ENCODE measurements at places on chromosomes 2 and 18.

- DNase-seq = no peak
Measured at GRCh38 chr2:43052204-43052943, 174.0 kb downstream of the ZFP36L2 start.

GRCh38 chr2:122322815-122323214 is 567.4 kb downstream of the TSN start:
- no peak for DNase-seq

DNA sequence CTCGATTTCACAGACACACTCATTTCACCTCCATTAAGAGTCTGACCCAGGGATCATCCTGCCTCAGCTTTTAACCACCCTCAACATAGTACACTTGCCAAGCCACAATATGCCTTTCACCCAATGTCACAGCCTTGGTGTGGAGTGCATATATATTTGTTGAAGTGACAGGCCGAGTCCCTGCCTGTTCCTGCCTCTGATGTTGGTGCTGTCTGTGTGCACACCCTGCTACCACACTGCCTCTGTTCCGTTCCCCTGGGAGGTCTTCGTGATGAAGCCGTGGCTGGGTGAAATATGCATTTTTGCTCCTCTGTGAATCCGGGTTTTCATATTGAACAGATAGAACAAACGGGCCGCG is 90.3 kb downstream of the RNF144A start:
- DNase-seq = no peak

DNA sequence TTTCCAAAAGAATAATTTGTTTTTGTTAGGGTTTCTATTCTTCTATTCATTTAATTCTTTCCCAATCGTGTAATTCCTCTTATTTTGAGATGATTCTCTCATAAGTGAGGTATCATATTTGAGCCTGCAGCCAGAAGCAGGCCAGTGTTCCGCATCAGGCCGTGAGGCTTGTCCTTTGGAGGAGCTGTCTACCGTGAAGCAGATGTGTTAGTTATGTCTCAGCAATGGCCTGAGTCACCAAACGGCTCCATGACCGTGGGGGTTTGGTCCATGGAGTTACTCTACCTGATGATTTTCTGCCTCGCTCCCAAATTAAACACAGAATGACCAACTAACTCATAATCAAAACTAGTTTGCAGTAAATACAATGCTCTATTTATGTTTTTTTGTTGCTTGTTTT is 64.2 kb upstream of the TMEM87B start:
- DNase-seq = no peak

DNA sequence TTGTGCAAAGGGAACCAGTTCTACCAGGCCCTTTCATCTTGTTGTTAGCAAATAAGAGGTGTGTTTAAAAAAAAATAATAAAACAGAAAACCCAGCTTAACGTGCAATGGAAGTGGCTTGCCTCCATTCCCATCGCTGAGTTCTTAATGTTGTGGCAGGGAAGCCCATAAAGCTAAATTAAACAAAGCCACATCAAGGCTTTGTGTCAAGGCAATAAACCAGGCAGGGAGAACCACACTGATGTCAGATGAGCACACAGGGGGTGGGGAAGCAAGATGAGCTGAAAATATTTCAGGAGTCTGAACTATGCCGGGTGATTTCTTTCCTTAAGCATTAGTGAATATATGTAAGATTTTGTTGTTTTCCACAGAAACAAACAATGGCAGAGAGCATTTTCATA is 73.5 kb downstream of the PHLPP1 start:
- no peak for DNase-seq

- no peak for DNase-seq
Measured at GRCh38 chr2:206721256-206721920, 3.2 kb upstream of the DYTN start.

DNA sequence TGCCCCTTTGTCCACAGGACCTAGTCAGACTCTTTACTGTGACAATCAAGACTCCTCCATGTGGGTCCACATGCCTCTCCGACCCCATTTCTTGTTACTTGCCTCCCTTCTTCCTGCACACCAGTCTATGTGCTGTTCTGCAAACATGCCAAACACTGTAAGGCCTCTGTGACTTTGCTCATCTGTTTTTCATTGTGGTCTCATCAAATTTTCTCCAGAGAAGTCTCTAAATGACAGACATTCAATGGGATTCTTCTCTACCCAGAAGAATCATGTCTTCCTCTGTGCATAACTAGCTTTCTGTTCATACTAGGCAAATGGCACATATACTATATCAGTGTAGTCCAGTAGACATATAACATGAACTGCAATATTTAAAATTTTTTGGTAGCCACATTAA is 43.0 kb upstream of the KCNE4 start:
- DNase-seq = no peak

DNA sequence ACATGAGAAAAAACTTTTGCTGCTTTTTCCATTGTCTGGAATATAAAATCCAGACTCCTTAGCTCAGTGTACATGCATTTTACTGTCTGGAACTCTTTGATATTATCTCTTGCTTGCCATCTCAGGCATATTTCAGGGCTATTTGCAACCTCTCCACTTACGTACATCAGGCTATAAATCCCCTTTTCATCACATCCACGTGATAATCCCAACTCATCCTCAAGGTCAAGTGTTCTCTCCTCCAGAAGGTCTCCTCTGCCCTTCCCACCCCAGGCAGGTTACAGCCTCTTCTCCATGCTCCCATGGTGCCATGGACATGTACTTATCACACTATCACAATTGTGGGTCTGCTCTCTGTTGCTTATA is 202.5 kb upstream of the RBMS1 start:
- no peak for DNase-seq

DNA sequence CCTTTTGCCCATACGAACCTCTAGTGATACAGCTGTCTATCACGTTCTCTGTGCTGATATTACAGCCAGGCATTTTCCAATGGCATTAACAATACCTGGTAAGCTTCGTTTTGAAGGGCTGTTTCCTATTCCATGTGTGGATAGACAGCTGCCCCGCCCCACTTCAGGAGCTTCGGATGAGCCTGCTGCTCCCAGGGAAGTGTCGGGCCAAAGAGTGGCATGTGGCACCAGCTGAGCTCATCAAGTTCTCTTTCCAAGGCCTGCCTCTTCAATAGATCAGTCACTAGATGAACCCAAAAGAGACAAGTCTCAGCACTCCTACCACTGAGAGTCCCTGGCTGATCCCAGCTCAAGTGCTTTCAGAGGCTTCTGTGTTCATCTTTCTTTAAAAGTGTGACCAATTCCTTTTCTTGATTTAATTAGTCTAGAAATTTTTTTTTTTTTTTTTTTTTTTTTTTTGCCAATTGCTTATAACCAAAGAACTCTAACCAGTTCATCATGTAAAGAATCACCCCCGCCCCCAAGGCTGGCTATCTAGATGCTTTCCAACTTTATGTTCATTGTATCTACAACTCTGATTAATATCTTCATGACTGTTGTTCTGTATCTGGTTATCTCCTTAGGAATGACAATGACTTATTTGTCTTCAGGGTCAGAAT is 46.6 kb downstream of the HDAC4 start:
- DNase-seq = no peak

DNA sequence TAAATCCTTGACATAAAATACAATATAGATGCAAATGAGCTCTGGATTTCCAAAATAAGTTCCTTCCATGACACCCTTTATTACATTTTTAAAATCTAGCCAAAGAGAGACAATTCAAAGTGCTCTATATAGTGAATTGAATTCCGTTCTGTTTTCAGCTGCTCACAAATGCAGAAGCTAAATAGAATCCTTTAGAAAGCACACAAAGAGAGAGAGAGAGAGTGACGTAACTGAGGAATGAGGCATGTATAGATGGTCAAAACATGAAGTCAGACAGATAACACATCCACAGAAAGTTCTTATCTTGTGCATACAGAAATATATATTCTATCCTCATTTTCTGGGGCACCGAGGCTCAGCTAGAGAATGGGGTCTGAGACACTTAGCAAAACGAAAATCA is 344.7 kb upstream of the NETO1 start:
- DNase-seq = no peak

GRCh38 chr18:6413579-6414117 is 1.1 kb downstream of the L3MBTL4 start:
- no peak for DNase-seq

DNA sequence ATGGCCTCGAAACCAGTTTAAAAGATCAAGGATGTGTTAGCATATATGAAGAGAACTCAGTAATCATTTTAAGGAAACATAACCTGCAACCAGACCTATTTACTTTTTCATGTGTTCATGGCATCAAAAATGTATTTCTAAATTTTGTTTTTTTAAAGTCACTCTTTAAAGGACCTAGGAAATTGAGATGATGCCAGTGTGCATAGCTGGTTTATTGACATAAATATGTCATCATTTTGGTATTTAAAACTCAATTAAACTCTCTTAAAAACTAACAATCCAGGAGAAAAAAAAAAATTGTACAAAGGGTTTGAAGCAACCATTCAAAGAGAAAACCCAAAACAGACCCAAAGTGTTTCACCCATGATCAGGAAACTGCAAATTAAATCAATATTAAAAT is 198.9 kb upstream of the RND3 start:
- no peak for DNase-seq

- no peak for DNase-seq
Measured at GRCh38 chr2:65661980-65662653, 229.7 kb upstream of the SPRED2 start.

DNA sequence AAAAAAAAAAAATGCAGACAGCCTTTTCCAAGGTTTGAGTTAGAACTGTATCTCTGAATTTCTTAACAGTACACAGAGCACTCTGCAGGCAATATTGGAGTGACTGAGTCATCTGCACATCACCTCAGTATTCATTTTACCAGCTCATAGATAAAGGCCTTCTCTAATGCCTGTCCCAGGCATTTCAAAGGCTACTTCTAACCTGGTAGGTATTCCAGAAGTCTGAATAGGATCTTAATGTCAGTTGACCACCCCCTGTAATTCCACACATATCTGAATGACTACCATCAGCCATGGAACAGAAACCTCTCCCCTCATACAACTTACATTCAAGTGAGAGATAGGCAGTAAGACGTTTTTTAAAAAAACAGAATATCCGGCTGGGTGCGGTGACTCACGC is 9.0 kb downstream of the METTL21A start:
- DNase-seq = no peak

DNA sequence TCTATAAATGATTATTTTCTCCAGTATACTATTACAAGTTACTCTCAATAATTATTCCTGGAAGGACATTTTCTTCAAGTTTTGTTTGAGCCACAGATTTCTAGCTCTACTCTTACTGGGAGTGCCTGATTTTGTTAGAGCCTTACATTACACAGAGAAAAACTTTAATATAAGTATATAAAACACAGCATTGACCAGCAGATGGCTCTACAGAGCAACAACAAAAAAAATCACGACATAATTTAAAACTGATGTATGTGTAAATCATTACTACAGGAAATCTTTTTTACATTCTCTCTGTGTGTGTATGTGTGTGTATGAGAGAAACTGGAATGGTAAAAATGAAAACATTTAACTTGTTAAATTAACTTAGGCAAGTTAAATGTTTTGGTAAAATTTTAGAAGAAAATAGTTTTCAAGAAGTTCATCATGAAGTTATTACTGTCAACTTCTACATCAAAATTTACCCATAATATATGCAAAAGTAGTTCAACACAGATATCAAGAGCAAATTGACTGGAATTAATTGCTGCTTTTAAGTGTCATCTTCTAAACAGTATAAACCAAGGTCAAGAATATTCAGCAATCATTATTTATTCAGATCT is 103.3 kb downstream of the MDH1 start:
- DNase-seq = no peak

DNA sequence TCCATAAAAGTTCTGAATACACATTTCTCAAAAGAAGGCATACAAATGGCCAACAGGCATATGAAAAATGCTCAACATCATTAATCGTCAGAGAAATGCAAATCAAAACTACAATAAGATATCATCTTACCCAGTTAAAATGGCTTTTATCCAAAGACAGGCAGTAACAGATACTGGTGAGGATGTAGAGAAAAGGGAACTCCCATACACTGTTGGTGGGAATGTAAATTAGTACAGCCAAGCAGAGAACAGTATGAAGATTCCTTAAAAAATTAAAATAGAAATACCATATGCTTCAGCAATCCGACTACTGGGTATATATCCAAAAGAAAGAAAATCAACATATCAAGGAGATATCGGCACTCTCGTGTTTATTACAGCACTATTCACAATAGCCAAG is 1312.5 kb downstream of the DSC3 start:
- no peak for DNase-seq

GRCh38 chr18:58135183-58135641 is 91.2 kb downstream of the NEDD4L start:
- DNase-seq = no peak

DNA sequence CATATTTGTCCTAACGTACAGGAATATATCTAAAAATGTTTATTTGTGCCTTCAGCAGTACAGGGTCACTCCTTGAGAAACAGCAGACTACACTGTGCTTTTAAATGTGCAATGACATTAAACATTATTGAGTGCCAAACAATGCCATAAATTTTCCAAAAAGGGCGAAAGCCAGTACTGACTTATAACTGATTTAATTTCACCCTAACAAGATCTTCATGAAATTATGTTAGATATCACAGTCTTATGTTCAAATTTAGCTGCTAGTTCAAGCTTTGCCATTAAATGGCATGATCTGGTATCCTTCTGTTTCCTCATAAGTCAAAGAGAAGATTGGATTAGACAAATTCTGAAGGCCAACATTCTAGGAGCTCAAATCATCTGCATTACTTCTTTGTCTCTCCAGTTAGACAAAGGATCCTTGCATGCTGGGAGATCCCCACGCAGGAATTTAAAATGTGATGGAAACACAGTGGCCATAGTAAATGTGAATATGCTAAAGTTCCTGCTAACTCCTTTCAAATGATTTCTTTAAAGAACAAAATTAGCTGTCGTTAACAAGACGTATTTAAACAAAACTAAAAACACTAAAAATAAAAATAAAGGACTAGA is 129.3 kb upstream of the STON1 start:
- DNase-seq = no peak

- DNase-seq = no peak
Measured at GRCh38 chr2:234683950-234684349, 187.1 kb upstream of the ARL4C start.

DNA sequence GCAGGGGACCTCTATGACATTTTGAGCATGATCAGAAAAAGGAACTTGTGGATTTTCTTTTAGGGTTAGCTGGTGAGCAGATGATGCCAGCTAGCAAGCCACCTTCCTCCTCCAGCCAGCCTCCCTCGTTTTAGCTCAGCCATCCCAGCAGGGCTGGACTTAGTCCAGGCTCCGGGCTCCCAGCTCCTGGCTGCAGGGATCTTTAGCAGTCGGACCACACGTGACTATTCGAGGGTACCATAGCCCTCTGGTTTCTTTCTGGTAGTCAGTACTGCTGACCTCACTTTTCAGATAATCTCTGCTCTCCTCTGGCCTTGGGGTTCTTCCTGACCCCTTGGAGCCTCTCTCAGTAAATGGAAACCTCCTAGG is 31.8 kb downstream of the NCK2 start:
- DNase-seq = no peak
